PC-3 (cell line): ENCODE measurements at places on chromosomes 12 and 14. TPM values are rescaled to one million over a fixed set of nuclear protein-coding genes. Genes with fewer than 3 reads are reported as not detected.

DNA sequence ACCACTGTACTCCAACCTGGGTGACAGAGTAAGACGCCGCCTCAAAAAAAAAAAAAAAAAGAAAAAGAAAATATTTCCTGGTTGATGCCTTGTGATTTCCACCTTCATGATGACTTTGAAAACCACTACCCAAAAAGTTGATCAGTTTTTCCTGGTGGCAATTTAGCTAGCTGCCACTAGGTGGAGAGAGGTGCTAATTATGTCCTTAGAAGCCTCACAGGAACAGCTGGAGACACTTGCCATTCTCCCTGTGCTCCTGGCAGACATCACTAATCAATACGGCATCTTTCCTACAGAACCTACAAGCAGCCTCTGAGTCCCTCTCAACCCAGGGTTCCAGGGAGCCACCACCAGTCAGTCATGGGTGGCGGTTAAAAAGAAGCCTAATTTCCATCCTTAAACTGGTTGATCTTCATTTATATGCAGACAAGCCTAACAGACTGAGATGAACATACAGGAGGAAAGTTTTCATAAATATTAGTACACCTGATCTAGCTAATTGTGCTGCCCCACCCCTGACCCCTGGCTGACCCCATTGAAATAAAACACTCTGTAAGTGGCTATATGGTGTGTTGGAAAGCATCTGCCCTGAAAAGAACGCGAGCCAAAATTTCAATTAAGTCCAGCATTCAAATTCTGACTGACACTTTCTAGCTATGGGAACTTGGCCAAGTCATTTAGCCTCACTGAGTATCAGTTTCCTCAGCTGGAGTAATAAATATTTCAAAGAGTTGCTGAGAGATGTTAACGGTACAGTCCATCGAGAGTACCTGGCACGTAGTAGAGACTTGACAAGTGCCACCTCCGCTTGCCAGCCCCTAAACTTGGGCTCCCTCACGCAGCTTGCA is 6.2 kb upstream of the OAS1 start:
- DNase-seq, result peak; percentile 74
- H3K27ac ChIP-seq, result no peak overlapping the region
- peaks cover 27% of the 10 kb centered on the region for H3K4me1 ChIP-seq
- no peaks in the 10 kb centered on the region for H3K36me3 ChIP-seq
- peaks cover 35% of the 10 kb centered on the region for H3K27me3 ChIP-seq

- H3K36me3 ChIP-seq, result no peaks in the 10 kb centered on the region
- no peak for DNase-seq
- no peak overlapping the region for H3K27ac ChIP-seq
- H3K27me3 ChIP-seq, result no peaks in the 10 kb centered on the region
Measured at GRCh38 chr14:71240866-71241520, 333.7 kb downstream of the PCNX1 start.

DNA sequence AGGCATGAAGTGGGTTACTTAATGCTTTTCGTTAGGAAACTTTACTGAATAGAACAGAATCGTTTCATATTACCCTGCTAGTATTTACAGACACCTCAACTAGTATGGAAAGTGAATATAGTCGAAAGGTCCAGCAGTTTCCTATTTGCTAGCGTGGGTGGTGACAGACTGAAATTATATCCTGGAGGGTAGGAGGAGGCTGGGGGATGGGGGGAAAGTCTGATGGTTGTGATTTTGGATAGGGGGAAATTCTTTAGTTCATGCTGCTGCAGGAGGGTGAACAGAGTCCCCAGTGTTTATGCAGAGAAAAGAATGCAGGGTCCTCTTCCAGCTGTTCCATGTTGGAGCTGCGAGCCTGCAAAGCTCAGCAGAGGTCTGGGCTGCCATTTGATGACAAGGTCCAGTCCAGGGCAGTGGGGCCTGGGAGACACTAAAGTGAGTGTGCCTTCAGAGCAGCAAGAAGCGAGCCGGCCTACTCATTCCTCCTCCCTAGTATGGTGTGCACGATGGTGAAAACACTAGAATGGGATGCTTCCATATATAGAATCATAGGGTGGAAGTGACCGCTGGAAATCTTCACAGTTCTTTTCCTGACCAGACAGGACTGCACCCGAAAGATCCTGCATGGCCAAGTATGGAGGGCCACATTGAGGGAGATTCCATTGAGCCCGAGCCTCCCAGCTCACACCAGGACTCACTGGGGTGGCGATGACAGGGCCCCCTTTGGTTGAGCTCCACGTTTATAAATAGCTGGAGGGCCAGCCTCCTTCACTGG is 2.1 kb downstream of the SAMD4A start:
- H3K4me1 ChIP-seq, result peaks cover 38% of the 10 kb centered on the region
- peaks cover 39% of the 10 kb centered on the region for H3K36me3 ChIP-seq
- DNase-seq, result peak; percentile 53
- peak overlapping the region; percentile 85 for H3K4me3 ChIP-seq

Gene PTGDR
- total RNA-seq, result not detected in 2 replicates

GRCh38 chr12:98594050-98594835 is 757 bp downstream of the SLC25A3 start:
- H3K27me3 ChIP-seq, result no peaks in the 10 kb centered on the region
- peak overlapping the region; percentile 66 for H3K27ac ChIP-seq
- peak; percentile 14 for DNase-seq
- peaks cover 46% of the 10 kb centered on the region for H3K36me3 ChIP-seq
- H3K4me3 ChIP-seq, result peak overlapping the region; percentile 94
- H3K4me1 ChIP-seq, result peaks cover 12% of the 10 kb centered on the region

- no peaks in the 10 kb centered on the region; the same call in 1 of the 2 replicates for H3K4me1 ChIP-seq
- peak; percentile 24 for DNase-seq
- H3K4me3 ChIP-seq, result no peak within 1 kb of the TSS
- H3K27me3 ChIP-seq, result no peaks in the 10 kb centered on the region; the same call in 1 of the 2 replicates
- H3K27ac ChIP-seq, result no peak within 1 kb of the TSS
- H3K36me3 ChIP-seq, result no peaks in the 10 kb centered on the region
Measured at GRCh38 chr14:94110552-94111181, at the start of gene IFI27. IFI27 (plus strand) TSS chr14:94110736.

- DNase-seq, result no peak
- H3K4me1 ChIP-seq, result peaks cover 59% of the 10 kb centered on the region
- no peak overlapping the region for H3K4me3 ChIP-seq
- H3K36me3 ChIP-seq, result peaks cover 26% of the 10 kb centered on the region
Measured at GRCh38 chr14:55383541-55384140, 28.0 kb downstream of the ATG14 start.

Gene FLVCR2
- 1.8 and 3.9 TPM in 2 replicates for total RNA-seq

Gene SLC25A21
- 0.87 and 1.0 TPM in 2 replicates for total RNA-seq

DNA sequence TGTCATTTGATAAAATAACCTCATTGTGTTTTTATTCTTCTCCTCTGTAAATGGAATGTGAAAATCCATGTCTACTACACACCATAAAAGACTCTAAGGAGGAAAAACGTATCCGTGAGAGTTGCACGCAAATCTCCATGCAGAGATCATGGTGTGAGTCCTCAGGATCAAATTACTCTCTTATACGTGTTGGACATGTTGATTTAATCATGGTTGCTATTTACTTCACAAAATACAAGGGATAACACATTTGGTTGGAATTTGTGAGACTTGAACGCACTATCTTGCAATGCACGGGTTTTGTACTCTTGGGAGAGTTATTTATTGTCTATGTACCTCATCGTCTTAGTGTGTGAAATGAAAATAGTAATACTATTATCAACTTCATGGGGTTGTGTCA is 128.0 kb upstream of the RASSF8 start:
- no peak overlapping the region for H3K4me3 ChIP-seq
- no peak for DNase-seq
- H3K4me1 ChIP-seq, result peaks cover 40% of the 10 kb centered on the region
- H3K27me3 ChIP-seq, result no peaks in the 10 kb centered on the region
